Nucleus accumbens (tissue), 56 donors: ENCODE measurements at places on chromosomes 11 and 22.

DNA sequence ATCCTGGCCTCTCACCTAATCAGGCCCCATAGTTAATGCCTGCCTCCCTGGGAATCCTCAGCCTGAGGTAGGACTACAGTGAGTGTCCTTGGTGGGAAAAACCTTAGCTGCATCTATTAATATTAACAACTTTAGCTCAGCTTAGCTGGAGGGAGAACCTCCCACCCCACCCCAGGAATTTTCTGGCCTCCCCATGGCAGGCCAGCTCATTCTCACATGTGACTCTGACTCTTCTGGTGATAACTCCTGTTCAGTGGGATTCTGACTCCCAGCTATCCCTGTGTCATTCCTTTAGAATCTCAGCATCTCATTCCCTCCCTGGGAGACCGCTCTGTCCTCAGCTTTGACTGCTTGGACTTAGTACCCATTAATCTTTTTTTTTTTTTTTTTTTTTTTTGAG lies 14.5 kb downstream of the ART5 start:
- DNase-seq = no peak

GRCh38 chr22:25668437-25668836 lies 73.6 kb upstream of the MYO18B start:
- DNase-seq = no peak

GRCh38 chr11:10387206-10388083 lies 67.6 kb upstream of the AMPD3 start:
- no peak for DNase-seq

- peak; percentile 32 for DNase-seq
Measured at GRCh38 chr11:78350646-78351165, 66.9 kb downstream of the GAB2 start.

DNA sequence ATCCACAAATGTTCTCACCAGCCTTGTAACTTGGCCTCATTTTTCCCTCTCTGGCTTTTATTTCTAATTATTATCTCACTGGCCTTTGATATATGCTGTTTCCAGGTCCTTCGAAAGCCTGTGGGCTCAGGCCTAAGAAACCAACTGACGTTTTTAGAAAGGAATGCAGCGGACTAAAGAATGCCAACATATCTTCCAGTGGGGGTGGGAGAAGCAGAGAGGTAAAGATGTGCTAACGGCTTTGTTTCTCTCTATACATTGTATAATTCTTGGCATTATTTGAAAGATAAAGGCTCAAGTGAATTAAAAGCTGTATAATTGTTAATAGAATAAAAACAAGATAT lies 28.2 kb downstream of the OR6Q1 start:
- no peak for DNase-seq

DNA sequence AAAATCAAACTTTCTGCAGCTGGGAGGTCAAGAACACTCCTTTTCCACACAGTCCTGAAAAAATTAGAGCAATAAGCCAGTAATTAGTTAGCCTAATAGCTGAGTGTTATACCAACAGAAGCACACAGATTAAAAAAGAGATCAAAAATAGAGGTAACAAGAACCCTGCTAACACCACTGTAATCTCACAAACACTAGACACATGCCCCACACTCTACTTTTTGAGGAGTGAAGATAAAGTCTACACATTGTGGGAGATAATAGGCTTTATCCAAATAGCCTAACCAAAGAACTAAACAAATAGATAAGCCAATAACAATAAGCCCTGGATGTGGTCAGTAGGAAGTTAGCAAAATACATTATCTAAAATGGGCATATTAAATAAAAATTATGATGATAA lies 372.7 kb upstream of the ANO5 start:
- no peak for DNase-seq
